ENCODE measurements at places on chromosomes 7 and 10.

DNA sequence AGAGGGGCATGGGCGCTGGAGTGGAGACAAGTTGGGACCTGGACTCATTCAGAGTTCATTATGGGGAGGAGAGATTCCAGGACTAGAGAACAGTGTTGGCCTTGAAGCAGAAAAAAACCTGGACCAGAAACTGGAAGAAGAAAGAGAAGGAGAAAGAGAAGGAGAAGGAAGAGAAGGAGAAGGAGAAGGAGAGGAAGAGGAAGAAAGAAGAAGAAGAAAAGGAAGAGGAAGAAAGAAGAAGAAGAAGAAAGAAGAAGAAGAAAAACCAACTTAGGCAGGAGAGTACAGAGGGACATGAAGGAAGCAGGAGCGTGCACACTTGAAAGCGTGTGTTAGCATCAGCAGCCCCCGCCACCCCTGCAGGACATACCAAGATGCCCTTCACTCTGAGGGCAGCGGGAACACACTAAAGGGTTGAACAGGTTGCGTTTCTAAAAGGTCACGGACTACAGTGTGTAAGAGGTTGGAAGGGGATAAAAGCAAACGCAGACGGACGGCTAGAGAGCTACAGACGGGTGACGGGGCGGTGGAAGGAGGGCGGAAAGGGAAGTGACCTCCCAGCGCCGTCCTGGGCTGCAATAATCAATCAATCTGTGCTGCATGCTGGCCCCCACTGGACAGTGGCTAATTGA, 95.3 kb downstream of the SEC61G start:
- no peak for DNase-seq

- no peak for DNase-seq
These were observed 126.3 kb downstream of the TAX1BP1 start for GRCh38 chr7:27866256-27866655.

GRCh38 chr7:27808626-27809025, 68.7 kb downstream of the TAX1BP1 start:
- no peak for DNase-seq

DNA sequence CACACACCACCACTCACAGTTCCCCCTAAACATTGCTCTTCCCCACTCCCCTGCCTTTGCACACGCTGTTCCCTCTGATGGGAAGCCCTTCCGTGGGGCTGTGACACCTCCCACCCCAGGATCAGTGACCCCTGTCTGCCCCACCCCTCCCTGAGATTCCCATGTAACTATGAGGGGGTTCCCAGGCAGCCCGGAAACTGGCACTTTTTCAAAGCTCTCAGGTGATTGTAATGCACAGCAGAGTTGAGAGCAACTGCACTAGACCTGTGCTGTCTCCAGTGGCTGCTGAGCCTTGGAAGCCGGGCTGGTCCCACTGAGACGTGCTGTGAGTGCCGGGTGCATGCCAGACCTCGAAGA, 29.8 kb downstream of the GPRIN2 start:
- DNase-seq: no peak

- no peak for DNase-seq
These were observed 43.1 kb upstream of the HPS1 start for GRCh38 chr10:98489561-98490481.

DNA sequence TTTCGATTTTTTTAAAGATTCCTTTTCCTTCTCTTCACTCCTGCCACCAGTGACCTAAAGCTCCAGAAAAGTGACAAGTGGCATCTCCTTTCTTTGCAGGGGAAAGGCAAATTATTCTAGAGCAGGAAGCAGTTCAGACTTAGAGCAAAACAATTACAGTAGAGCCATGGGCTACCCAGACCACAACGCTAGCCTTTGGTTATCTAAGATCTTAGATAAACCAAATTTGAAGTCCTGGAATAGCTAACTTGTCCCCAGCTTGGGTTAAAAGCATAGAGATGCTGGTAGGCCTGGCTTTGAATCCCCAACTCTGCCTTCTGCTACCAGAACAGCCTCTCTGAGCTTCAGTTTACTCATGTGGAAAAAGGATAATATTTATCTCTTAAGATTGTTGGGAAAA, 38.4 kb downstream of the LGI1 start:
- DNase-seq: no peak

- DNase-seq: peak; percentile 42
These were observed 20.8 kb upstream of the MKI67 start for GRCh38 chr10:128147064-128147463.

DNA sequence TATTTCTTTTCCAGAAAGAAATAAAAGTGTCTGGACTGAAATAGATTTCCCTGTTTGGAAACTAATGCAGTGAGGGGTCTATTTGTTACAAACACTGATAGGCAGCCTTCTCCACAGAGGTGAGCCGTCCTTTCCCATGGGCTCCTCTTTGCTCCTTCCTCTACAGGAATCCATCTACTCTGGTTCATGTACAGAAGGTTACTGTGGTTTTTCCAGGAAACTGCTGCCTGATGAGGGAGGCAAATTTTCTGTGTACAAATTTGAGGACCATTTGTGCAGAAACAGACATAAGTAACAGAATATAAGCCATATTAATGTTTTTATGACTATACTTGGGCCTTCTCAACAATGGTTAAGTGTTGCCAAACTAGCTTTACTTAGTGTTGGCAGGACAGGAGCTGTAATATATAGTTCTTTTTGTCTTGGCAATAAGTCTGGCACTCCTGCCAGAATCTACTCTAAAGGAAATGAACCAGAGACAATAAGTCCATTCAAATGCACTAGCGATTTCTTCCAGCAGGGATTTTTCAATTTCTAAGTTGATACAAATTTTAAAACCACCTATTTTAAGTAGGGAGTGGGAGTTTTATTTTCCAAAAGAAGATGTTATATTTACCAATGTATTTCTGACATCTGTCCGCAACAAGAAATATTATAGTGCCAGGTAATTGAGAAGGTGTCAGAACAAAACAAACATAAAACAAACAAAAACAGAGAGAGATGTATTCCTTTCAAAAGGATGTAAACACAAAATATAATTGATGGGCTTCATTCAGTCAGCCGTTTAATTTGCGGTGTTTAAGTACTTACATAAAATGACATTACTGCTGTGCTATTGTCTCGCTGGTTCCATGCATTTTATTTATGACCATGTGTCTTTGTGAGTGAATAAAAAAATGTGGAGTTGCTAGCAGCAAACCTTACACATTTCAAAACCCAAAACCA, 91.0 kb upstream of the NFE2L3 start:
- DNase-seq: no peak

DNA sequence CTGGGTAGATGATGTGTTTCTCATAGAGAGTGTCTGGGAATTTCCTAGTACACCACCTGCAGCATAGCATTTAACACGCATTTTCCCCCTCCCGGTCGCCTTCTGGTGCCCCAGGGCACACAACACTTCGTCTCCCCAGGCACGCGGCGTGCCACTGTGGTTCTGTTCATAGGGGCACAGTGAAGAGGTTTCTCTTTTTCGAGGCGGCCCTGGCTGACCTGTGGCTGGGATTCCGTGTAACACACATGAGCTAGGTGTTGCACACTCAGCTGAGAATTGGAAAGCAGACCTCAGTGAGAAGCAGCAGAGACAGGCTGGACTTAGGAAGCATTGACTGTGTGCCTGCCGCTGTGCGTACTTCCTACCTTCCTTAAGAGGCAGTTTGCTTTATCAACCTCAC, 214.3 kb upstream of the SHH start:
- DNase-seq: no peak

DNA sequence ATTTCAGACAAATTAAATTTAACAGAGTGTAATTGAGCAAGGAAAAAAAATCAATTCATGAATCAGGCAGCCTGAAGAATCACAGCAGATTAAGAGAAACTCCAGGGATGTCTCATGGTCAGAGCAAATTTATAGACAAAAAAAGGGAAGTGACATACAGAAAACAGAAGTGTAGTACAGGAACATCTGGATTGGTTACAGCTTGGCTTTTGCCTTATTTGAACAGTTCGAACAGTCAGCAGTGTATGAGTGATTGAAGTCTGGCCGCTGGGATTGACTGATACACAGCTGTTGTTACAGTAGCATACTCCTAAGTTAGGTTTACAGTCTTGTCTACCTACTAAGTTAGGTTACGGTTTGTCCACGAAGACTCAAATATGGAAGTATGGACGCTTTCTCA, 255.3 kb downstream of the HPSE2 start:
- no peak for DNase-seq

DNA sequence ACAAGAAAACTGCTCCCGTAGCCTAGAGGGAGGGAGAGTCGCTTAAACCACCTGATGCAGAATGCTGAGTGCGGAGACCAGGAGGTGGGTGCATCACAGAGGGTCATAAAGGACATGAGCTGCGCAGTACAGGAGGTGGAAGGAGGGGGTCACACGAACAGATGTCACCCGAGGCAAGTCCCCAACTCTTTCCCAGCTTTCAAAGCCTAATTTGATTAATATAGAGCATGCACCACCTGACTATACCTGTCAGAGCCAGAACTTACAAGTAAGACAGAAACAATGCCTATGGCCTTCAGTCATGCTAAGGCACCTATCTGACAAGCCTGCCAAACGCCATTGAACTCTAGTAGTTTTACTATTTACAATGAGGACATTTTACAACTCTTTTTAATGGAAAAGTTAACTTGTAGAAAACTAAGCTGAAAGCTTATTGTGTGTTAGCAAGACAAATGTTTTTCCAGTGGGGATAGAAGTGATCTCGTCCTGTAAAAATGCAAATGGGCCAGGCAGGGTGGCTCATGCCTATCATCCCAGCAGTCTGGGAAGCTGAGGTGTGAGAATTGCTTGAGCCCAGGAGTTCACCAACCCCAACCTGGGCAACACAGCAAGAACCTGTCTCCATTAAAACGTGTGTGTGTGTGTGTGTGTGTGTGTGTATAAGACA, 1.1 kb upstream of the VOPP1 start:
- no peak for DNase-seq

Measured in activated CD4-positive, alpha-beta T cell treated with anti-CD3 and anti-CD28 coated beads for 36 hours (primary cell).